ENCODE measurements at places on chromosomes 1 and 21.

- no peak for DNase-seq
Observed at GRCh38 chr1:33377013-33377412, 53.9 kb downstream of the PHC2 start.

- peak; percentile 30 for DNase-seq
Observed at GRCh38 chr1:35707601-35708440, 10.9 kb downstream of the C1orf216 start.

- DNase-seq = peak; percentile 23
Observed at GRCh38 chr1:85568660-85569059, 11.9 kb upstream of the CCN1 start.

DNA sequence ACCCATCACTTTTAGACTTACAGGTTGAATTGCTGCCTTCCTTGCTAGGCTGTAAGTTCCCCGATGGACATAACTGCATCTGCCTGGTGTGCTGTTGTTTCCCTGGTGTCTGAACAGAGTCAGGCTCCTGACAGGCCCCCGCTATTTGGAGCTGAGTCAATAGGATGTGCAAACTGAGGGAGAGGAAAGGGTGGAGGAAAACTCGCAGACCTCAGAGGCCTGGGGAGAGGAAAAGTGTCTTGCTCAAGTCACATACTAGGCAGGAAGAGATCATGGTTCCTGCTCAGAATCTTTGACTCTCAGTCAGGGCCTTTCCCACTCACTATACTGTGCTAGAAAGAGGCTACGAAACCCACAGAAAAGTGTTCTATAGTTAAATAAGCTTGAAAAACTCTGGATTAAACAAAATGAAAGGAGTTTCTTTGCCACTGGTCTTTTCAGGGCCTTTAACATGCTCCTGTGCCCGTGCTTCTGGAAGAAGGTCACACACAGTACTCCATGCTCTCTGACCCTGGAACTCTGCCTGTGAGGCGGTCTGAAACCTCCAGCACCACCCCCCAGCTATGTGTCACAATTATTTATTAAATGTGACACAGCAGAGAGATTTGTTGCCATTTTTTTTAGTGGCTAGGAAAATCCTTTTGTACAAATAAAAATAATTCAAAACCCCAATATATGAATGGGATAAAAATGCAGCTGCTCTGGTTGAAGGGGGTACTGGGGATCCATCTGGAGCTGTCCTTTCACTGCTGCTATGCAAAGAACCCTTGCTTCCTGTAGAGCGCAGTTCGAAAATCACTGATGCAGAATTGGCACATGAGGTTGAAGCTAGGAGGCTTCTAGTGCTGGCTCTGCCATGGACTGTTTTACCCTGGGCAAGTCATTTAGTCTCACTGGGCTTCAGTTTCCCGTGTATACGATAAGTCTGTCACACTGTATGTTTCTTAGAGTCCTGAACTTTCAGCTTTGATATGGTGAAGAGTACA is 20.1 kb upstream of the CDCP2 start:
- DNase-seq = no peak

DNA sequence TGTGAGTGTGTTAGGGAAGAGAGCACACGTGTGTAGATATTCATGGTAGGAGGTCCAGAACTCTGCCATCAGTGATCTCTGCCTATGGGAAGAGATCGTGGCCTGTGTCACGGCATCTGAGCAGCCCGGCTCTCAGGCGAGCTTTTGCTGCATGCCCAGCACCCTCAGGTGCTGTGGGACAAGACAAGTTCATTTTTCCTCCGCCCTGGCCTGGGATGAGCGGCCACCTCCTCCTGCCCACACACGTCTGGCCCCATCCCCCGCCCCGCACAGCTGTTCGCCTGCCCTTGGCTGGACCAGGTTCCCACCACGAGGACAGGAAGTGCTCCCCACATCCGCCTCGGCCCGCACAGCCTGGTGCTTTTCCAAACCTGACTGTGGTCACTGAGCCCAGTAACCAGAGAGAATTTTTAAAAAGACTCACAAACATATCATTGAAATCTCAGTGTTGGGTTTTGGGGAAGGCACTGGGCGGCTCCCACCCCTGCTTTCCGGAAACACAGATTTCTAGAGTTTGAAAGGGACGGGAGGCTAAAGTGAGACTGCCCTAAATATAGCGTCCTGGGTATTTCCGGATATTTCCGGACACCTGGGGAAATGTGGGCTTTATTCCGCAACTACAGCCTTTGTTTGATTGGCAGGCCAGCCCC is 18.0 kb downstream of the BMP8A start:
- peak; percentile 31 for DNase-seq

DNA sequence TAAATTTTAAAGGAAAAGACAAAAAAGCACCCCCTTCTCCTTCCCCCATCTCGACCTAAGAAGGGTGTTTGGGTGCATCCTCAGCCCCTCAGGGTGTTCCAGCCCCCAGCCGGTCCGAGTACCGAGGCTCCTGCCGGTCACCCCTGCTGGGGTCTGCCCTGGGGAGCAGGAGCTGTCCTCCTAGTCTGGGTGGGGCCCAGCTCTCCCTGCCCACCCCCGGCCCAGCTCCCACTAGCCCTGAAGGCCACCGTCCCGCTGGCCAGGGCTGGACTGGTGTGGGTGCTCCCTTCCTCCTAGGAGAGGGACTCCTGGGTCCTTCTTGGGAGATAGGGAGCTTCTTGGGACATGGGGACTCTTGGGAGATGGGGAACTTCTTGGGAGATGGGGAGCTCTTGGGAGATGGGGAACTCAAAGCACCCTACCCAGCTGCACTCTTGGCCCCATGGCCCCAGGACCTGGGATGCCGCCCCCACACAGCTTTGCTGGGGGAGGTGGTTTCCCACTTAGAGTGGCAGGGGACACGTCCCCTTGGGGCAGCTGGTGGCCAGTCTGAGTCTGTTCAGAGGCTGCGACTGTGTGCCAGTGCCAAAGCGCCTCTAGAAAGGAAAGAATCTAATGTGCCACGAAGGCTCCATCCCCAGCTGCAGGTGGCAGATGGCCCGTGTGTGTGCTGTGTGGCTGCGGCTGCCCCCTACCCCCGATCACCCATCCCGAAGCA is 44.5 kb downstream of the MORN1 start:
- DNase-seq = no peak

DNA sequence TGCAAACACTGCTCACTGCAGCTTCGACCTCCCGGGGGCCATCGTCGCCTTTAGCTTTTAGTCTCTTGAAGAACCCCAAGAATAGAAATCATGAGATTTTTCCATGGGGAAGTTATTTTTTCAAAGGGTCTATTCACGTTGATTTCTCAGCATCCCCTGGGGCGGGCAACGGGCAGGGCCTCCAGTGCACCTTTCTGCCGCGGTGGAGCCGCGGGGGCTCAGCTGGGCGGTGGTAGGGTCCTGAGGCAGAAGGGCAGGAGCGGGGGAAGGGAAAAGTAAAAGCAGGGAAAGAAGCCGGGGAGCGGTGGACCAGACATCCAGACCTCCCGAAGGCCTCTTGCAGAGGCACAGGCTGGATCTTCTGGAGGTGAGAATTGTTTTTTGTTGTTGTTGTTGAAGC is 253.8 kb downstream of the FAM72C start:
- no peak for DNase-seq

- peak; percentile 94 for DNase-seq
Observed at GRCh38 chr21:46598581-46599572, 6.0 kb downstream of the S100B start.

DNA sequence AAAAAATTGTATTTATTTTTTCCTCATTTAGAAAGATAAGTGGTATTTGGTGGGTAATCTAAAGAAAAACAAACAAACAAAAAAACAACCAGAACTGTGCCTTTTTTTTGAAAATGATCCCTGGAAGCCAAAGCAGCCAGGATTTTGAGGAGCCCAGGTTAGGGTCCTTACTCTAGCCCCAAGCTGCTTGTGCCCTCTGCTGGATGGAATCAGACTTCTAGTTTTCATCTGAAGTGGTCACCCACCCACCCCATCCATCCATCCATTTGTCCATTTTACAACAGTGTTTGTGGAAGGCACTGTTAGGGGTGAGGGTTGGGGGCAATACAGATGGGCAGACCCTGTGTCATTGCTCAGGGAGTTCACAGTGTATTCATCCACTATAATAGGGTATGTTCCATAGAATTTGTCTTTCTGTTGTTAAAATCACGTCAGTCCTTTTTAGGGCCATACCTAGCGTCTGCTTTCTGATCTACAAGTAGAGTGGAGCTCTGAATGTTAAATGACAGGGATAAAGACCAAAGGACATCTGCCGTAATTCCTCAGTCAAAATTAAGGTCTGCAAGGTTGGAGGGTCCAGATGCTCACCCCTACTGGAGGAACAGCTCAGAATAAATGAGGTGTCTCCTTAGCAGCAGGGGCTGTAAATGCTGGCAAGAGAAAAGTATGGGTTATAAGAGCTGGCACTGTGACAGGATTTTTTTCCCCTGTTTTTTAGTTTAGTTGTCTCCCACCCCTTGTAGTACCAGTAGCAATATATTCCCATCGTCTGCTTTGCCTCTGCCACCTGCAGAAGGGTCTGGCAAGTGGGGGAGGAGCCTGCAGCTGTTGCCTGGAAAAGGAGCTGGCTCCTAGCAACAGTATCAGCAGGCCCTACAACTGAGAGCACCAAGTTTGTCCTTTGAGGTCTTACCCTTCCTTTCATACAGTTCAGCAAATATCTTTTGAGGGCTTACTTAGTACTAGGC is 3.2 kb downstream of the LRRC42 start:
- DNase-seq = peak; percentile 41

GRCh38 chr1:59569198-59569597 is 245.6 kb upstream of the HOOK1 start:
- no peak for DNase-seq

GRCh38 chr1:9119745-9120144 is 9.2 kb downstream of the GPR157 start:
- DNase-seq = no peak

DNA sequence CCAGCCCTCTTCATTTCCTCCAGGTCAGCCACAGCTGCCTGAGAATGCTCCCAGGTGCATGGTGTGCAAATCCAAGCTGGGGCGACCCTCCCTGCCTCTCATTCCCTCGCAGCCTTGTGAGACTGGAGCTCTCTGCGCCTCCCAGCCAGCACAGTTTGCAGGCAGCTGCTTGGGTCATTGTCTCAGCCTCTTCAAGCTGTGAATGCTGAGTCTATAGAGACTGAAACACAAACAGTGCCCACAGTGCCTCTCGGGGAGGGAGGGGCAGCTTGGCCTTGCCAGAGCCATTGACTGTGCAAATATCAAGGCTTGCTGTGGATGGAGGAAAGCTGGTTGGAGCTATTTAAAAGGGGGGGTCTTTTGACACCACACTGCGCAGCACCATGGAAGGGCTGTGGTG is 10.6 kb downstream of the PLXNA2 start:
- DNase-seq = peak; percentile 53

DNA sequence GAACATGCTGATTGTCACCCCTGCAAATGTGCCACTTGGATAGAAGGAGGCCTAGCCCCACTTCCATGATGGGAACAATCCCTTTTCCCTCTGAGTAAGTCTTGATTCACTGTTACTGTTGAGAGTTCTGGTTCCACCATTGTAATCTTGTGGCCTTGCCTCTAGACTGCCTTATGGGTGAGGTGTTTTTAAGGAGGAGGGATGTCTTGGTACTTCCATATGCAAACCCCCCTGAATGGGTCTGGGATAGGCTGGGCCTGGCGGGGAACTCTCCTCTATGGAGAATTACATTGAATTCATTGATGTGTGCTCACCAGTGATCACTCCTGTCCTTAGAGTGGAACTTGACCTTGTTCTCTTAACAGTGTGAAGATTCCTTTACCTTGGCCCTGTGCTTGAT is 5.8 kb downstream of the GALNT2 start:
- no peak for DNase-seq

GRCh38 chr21:29501451-29501850 is 202.7 kb downstream of the BACH1 start:
- peak; percentile 65 for DNase-seq

GRCh38 chr1:35603468-35603867 is 30.4 kb downstream of the TFAP2E start:
- DNase-seq = no peak
